ENCODE measurements at places on chromosomes 1 and 21.

GRCh38 chr1:101136739-101137138, 100.1 kb upstream of the S1PR1 start:
- no peak for DNase-seq

- no peak for DNase-seq
Measured at GRCh38 chr1:81827942-81828341, 27.2 kb downstream of the ADGRL2 start.

GRCh38 chr1:232667778-232668165, 37.8 kb upstream of the SIPA1L2 start:
- no peak for DNase-seq

DNA sequence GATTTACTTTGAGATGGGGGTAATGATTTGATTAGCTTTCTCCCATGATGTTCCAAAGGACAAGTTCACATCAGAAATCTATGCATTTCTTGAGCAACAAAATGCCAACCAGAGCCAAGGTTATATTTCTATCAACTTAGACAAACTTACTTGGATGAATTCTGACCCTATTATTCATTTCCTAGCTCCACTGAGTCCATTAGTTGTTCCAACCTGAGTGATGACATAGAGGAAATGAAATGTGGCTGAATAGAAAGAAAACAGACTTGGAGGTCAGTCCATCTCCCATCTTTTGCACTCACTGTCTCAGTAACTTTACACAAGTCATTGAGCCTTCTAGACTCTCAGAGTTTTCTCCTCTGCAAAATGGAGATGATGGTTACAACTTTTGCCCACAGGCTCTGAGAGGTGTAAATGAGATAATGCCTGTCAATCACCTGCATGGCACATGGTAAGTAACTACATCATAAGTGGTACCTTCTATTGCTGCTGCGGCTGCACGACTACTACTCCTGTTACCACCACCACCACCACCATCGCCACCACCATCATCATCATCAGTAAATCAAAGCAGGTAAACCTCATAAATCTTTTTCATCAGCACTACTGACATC, 98.2 kb downstream of the PTPN14 start:
- DNase-seq: no peak

- DNase-seq: no peak
Measured at GRCh38 chr1:104163912-104164476, 414.3 kb downstream of the AMY1C start.

- DNase-seq: no peak
Measured at GRCh38 chr1:48687282-48688045, 89.2 kb downstream of the BEND5 start.

DNA sequence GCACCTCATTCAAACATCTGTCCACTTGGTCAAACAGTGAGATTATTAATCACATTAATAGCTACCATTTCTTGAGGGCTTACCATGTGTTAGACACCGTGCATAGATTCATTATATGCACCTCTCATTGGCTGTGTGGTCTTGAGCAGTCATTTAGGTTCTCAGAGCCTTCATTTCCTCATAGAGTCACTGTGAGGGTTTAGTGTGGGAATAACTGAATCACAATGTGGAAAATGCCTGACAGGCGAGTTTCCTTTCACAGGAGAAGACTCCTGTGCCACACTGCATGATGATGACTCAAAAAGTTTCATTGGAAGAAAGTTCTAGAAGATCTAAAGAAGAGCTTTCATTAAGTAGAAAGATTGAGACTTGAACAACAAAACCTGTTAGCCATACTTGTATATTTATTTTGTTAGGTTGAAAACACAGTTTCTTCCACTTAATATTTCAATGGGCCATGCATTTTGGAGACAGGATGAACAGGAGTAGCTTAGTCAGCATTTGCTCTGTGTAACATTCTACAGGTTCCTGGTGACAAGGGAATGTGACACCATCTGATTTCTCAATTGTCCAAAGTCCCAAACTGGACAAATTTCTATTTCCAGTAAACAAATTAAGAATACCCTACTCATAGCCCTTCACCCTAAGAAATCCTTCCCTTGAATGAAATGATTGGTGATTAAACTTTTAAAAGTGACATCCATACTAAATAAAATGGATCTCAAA, 45.7 kb downstream of the FYB2 start:
- DNase-seq: no peak

DNA sequence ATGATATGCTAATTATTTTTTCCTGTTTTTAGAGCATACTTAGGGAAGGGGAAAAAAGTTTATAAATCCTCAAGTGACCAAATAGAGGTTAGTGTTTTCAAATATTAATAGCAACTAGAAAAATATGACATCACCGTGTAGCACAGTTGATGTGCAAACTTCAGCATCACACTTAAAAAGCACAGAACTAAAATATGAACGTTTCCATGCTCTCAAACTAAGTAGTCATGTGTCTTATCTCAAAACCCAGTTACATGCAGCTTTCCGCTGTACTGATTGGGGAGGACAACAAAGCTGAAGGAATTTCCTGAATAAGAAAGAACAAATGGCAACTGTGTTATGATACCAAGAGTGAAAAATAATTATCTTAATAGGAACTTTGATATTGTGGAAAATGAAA, 903.7 kb downstream of the ADGRL2 start:
- no peak for DNase-seq

DNA sequence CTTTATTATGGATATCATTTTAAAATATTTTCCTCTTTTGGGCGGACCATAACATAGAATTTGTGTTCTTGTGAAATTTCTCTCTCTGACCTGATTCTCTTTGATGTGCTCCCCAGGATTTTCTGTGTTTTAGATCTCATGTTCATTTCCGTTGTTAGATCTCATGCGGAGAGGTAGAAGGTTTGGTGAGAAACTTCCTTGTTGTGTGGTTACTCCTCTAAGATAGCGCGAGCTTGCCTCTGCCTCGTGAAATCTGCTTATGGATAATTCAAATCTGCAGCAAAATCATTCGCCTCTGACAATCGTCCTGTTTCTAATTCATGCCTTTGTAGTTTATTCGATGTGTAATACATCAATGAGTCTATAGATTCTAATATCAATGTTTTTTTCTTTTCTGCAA, 580.4 kb downstream of the USP25 start:
- no peak for DNase-seq

GRCh38 chr1:72435025-72435424, 152.7 kb upstream of the NEGR1 start:
- no peak for DNase-seq

- DNase-seq: no peak
Measured at GRCh38 chr1:184801503-184801902, 46.8 kb upstream of the EDEM3 start.

- peak; percentile 90 for DNase-seq
Measured at GRCh38 chr21:33069994-33070743, at the start of gene OLIG1. Gene OLIG1, plus strand, starts transcription at chr21:33070141. Its CDS starts 106 bp downstream, at chr21:33070247.

DNA sequence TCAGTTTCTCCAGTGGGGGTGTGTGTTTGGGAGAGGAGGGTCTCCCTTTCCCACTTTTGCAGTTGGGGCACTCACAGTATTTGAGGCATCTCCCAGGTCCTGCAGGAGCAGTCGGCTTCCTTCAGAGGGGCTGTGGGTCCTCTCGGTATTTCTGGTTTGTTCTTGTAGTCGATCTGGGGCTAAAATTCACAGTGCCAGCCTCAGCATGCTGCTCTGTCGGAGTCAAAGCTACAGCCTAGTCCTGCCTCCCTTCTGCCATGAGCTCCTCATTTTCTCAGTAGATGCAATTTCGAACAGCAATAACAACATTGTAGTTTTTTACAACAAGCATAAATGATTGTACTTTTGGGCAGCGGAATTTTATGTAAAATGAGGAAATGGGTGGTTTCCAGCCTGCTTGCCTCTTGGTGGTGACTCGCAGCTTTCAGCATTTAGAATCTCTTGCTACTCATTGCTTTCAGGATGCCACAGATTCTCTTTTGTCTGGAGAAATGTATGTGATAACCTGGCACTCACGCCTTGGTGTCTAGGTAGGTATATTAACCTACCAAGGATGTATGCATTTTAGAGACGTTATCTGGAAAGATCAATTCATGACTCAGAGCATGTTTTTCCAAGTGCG, 82.4 kb upstream of the C21orf91 start:
- no peak for DNase-seq

DNA sequence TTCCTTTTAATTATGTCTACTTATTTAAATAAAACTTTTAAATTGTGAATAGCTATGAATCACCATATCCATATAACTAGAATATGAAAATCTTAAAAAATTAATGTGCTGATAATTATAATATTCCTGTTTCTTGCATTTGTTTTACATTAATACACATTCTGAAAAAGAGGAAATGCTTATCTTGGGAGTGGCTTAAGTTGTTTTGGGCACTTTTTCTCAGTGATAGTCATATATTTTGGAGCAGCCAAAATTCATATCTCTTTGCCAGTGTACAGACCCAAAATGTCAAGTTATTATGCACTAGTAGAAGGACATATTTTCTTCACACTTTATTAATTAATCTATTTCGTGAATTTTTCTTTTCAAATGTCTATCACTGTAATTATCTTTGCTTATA, 838.5 kb downstream of the USP25 start:
- DNase-seq: no peak

GRCh38 chr1:233144434-233144833, 151.1 kb downstream of the PCNX2 start:
- DNase-seq: no peak

- DNase-seq: no peak
Measured at GRCh38 chr1:75502776-75503175, 108.1 kb downstream of the SLC44A5 start.

GRCh38 chr1:227774821-227775661, 39.8 kb downstream of the SNAP47 start:
- DNase-seq: no peak

GRCh38 chr1:235624721-235625333, 24.8 kb downstream of the GNG4 start:
- no peak for DNase-seq

- peak; percentile 23 for DNase-seq
Measured at GRCh38 chr1:109252893-109253802, 3.8 kb downstream of the CELSR2 start.

DNA sequence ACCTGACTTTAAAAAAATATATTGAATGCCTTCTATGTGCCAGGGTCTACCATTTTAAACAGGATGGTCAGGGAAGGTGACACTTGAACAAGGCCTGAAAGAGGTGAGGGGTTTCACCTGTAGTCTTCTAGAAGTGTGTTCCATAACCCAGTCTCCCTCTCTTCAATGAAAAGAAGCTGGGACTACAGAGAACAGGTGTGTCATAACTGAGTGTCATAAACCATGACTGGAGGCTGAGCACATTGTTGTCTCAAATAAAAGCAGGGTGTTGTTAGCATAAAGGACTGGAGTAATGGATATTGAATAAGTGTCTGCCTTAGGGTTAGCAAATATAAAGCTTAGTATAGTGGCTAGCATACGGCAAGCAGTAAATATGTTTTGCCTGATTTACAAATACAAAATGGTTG, 65.4 kb downstream of the SYDE2 start:
- DNase-seq: no peak

- no peak for DNase-seq
Measured at GRCh38 chr1:78322928-78323680, 167.7 kb upstream of the PTGFR start.

DNA sequence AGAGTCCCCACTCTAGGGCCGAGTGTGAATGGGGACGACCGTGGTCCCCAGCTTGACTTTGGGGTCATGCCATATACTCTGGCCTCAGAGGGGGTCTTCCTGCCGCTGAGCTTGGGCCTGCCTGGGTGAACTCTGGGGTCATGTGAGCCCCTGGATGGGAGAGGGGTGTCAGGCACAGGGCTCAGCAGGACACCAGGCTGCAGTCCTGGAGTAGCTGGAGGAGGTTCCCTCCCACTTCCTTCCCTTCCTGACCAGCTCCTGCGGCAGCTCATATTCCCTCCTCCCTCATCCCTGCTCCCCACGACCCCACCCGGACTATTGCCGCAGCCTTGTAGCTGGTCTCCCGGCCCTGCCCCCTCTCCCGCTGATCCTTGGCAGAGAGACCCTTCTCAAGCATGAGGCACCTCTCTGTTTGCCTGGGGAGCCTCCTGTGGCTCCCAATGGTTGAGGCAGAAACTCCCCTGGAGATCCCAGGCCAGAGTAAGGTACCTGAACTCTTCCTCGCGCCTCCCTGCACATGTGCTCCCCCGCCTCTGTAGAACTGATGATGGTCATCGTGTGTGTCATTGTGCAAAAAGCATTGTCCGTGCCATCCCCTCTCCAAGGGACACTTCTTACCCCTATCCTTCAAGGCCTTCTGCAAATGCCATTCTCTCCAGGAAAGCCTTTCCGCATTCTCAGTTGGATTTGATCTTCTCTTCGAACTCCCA, 1.8 kb downstream of the TNFRSF1B start:
- DNase-seq: no peak

DNA sequence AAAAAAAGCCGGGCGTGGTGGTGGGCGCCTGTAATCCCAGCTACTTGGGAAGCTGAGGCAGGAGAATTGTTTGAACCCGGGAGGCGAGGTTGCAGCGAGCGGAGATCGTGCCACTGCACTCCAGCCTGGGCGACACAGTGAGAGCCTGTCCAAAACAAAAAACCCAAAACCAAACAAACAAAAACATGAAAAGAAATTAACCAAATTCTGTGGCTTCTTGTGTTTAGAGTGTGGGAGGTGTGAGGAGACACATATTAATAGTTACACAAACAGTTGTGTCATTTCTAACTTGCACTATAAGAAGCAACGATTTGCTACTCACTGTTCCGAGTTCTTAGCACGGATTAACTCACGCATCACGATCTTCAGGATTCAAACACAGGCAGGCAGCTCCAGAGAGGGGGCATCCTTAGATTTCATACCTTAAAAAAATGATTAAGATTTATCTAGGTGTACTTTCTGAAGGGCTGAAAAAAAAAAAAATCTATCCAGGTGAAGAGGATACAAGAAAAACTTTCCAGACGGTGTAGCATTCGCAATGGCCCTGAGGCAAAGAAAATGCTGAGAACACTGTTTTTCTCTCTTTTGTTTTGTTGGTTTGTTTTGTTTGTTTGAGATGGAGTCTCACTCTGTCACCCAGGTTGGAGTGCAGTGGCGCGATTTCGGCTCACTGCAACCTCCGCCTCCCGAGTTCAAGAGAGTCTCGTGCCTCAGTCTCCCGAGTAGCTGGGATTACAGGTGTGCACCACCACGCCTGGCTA, 713 bp upstream of the HMGCL start:
- peak; percentile 2 for DNase-seq

DNA sequence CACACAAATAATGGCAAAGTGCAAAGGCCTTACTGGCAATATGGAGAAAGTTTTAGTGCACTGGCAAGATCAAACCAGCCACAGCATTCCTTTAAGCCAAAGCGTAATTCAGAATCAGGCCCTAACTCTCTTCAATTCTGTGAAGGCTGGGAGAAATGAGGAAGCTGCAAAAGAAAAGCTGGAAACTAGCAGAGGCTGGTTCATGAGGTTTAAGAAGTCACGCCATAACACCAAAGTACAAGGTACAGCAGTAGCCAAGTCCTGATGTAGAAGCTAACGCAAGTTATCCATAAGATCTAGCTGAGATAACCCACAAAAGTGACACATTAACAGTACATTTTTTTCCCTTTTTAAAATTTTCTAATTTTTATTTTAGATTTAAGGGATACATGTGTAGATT, 57.1 kb downstream of the SLC27A3 start:
- DNase-seq: no peak

- no peak for DNase-seq
Measured at GRCh38 chr1:52917156-52917555, 4.4 kb downstream of the ECHDC2 start.
